ENCODE measurements at places on chromosomes 6 and 20. TPM values are rescaled to one million over a fixed set of nuclear protein-coding genes. Genes with fewer than 3 reads are reported as not detected.

RBPJL gene
- not detected for total RNA-seq

RNF144B gene
- 8.2 TPM for total RNA-seq

DNAH8 gene
- total RNA-seq, result not detected

GRCh38 chr6:38012573-38012972 lies 193.0 kb downstream of the ZFAND3 start:
- DNase-seq, result no peak
- H3K4me3 ChIP-seq, result no peak overlapping the region
- no peaks in the 10 kb centered on the region for H3K4me1 ChIP-seq
- no peak overlapping the region for H3K27ac ChIP-seq

MCHR2 gene
- not detected for total RNA-seq
